ENCODE measurements at places on chromosomes 16 and 17.

DNA sequence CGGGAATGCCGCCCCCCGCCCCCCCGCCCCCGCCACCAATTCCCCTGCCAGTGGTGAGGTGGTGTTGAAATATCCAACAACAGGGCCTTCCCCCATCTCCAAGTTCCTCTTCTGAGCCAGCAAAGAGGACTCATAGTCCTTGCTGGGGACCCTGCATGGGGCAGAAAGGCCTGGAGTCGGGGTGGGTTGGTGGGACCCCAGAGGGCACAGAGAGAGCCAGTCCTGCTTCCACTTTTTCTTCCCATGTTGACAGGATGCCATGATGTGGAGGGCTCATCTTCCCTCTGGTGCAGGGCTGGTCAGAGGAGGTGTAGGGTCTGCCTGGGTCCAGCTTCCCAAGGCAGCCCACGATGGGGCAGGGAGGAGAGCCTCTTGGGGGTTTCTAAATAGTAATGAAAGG is 49.0 kb upstream of the PIK3R6 start:
- no peak for DNase-seq

DNA sequence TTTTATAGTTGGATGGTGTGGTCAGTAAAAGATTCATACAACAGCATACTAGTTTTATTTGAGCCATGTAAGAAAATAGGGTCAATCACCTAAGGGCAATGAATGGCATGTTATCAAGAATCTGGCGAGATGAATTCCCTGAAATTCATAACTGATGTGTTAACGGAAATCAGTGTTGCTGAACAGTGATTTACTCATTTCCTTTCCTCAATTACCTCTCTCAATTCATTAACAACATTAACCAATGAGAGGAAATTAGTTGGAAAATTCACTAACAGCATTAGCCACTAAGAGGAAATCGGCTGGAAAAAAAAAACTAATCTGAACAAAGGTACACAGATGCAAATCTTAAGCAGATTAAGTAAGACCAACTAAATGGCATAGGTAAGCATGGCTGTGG is 6.3 kb downstream of the CMTR2 start:
- no peak for DNase-seq

- no peak for DNase-seq
These were observed 7.3 kb upstream of the RAB40B start for GRCh38 chr17:82705756-82706155.

- no peak for DNase-seq
These were observed 2.3 kb downstream of the CEP20 start for GRCh38 chr16:15886078-15886477.

DNA sequence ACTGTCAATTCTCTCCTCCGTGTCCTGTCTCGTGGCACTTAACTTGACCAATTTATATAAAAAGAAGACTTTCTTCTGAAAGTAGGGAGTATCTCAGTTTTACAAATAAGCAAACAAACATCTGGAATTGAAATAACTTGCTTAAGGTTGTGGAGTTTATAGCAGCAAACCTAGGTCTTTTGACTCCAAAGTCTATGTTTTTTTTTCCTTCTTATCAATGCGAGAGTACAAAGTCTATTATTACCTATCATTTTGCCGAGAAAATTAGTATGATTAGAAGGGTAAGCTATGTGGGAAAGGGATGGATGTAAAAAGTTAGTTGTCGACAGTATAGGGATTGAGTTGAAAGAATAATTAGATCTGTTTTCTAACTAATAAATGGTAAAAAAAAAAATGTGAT is 50.4 kb downstream of the PPM1E start:
- DNase-seq = no peak

- no peak for DNase-seq
These were observed 112.2 kb downstream of the CMIP start for GRCh38 chr16:81556715-81557284.

DNA sequence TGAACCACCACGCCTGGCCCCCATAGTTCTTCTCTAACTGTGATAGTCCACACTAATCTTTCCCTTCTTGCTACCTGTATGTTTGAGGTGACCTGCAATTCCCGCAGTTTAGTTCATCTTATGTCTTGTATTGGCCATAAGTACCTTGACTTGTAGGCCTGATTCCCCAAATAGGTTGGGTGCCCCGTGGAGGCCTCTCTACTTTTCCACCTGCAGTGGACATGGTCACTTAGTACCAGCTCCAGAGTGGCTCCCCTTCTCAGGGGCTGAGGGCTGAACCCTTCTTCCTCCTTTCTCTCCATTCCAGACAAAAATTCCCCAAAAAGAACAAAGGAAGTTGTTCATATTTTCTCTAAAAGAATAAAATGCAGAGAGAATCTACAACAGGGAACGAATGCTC is 33.5 kb upstream of the CES5A start:
- DNase-seq = no peak

DNA sequence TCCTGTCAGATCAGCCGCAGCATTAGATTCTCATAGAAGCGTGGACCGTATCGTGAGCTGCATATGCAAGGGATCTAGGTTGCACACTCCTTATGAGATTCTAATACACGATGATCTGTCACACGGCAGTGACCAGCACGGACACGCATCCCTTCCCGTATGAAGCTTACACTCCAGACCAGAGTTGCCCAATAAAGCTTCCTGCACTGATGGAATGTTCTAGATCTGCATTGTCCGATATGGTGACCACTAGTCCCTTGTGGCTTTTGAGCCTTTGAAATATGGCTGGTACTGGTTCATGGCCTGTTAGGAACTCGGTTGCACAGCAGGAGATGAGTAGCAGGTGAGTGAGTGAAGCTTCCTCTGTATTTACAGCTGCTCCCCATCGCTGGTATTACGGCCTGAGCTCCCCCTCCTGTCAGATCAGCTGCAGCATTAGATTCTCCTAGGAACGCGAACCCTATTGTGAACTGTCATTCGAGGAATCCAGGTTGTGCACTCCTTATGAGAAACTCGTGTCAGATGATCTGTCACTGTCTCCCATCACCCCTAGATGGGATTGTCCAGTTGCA is 49.8 kb upstream of the ZCCHC14 start:
- no peak for DNase-seq

DNA sequence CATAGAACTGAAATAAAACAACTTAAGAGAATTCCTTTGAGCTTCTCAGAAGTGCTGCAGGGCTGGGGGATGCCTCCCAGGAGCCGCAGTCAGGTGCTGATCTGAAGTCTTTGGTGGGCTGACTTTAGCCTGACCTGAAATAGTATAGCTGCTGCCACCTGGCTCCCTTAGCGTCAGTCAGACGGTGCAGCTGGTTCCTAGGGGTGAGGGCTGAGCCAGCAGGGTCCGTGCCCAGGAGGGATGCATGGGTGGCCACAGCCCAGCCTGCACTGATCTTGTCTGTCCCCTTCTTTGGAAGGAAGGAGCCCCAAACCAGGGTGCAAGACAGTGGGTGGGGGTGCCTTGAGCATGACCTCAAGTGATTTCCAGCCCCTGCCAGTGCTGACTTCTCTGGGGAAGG is 11.5 kb downstream of the MAPT start:
- DNase-seq = no peak

DNA sequence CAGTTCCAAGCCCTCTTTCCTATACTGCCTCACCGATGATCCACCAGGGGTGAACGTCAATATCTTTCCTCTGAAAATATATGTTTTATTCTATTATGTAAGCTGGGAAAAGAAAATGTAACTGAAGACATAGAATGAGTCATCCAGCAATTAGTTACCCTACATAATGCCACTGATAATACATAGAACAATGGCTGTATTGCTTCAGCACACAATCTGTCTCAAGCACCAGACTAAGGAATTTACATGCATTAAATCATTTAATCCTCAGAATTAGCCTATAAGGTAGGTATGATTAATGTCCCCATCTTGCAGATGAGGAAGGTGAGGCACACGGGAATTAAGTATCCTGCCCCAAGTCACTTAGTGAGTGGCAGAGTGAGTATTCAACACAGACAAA is 472.8 kb downstream of the TOX3 start:
- DNase-seq = no peak

- DNase-seq = no peak
These were observed 5.1 kb downstream of the ZNF423 start for GRCh38 chr16:49850558-49851467.

DNA sequence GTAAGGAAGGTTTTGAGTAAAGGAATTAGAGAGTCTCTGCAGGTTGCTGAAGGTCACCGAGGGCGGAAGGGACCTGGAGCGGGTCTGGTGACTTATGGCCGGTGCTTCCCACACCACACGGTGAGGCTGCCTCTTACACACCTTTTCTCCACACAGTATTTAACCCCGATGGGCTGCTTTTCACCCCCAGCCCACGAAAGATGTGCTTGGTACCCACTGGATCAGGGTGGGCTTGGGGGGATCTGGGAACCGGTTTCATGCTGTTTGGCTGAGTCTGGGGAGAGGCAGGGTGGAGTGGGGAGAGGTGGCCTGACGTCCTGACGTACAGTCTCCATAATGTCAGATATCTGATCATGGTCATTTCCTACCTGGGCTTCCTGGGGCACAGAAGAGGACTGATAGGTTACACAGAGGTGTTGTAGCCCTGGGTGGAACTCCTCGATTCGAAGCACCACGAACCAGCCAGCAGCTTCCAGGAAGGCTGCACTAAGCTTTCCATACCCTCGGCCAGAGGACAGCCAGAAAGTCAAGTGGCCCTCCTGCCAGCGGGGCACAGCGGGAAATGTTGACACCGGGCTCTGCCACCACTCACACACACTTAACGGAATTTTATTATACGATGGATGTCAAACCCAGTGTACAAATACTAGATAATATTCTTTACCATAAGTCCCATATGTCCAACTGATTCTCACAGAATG is 34.0 kb downstream of the OR1D5 start:
- no peak for DNase-seq

GRCh38 chr17:80621997-80622357 is 77.3 kb downstream of the RPTOR start:
- no peak for DNase-seq
